ENCODE measurements at places on chromosomes 1 and 21.

DNA sequence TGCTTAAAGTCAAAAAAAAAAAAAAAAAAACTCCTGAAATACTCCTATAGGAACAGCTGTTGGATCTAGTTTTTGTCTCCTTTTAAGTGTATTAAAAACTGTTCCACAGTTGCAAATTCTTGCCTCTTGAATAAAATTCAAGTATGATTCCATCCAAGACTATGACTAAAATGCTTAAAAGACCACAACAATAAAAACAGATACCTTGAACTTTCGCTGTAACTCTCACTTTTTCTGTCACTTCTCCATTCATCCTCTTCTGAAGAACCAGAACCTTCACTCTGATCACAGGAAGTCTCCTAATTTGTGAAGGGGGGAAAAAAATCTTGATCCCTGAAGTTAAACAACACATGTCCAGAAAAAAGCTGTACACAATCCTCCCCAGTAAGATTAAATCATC is 55.0 kb upstream of the PSMG1 start:
- H3K27ac ChIP-seq: no peak overlapping the region
- peaks cover 27% of the 10 kb centered on the region for H3K36me3 ChIP-seq
- H3K4me1 ChIP-seq: no peaks in the 10 kb centered on the region
- H3K27me3 ChIP-seq: no peaks in the 10 kb centered on the region
- H3K4me3 ChIP-seq: no peak overlapping the region

DNA sequence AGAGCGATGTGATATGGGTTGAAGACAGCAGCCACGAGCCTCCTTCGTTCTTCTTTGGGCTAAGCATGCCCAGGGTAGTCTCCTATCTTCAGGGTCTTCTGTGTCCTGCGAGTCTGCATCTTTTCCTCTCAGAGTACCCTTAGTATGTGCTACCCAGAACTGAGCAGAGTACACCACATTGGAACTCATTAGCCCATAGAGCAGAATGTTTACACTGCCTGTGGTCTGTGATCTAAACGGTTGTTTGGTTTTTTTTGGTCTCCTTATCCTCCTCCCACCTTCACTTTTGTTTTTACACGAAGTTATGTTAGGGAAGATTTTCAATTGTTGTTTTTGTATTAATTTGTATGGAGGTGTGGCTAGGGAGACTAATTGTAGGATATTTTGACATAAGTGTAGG is 126.4 kb downstream of the NEK7 start:
- H3K4me1 ChIP-seq: no peaks in the 10 kb centered on the region
- H3K4me3 ChIP-seq: no peak overlapping the region
- H3K27me3 ChIP-seq: no peaks in the 10 kb centered on the region

DNA sequence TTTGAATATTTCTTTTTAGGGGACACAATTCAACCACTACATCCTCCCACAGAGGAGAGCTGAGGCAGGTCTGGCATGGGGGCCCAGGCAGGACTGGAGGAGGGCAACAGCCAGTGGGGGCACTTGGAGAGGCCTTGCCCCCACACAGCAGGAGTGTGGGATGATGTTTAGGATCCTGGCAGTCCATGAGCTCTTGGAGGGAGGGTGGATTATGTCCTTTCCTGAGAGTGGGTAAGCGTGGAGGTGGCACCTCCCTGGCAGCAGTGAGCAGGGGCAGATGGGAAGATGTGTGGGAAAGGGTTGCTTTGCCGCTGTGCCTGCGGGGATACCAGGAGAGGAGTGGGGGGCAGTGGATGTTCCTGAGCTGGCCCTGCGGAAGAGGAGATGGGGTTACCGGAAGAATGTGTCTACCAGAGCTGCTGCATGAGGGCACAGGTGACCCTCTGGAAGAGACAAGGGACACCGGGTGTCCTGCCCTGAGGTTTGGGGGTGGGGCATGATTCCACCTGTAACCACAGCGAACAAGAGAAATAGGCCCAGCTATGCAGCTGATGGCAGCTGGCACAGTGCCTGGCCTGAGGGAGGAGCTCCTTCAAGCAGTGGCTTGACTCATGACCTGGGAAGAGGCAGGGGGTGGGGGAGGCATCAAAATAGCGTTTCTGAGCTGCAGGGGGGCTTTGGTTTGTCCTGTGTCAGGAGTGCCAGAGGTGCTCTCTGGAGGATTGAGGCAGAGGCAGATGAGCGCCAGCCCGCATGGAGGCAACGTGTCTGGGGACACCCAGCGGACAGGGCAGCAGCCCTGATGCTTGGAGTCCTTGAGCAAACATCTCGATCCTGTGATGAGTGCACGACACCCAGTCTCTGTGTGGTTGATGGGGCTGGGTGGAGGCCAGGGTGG is 123.9 kb upstream of the TMPRSS2 start:
- H3K27ac ChIP-seq: peak overlapping the region; percentile 91
- H3K4me1 ChIP-seq: peaks cover 48% of the 10 kb centered on the region
- no peaks in the 10 kb centered on the region for H3K27me3 ChIP-seq
- no peak overlapping the region for H3K4me3 ChIP-seq
- H3K36me3 ChIP-seq: no peaks in the 10 kb centered on the region

DNA sequence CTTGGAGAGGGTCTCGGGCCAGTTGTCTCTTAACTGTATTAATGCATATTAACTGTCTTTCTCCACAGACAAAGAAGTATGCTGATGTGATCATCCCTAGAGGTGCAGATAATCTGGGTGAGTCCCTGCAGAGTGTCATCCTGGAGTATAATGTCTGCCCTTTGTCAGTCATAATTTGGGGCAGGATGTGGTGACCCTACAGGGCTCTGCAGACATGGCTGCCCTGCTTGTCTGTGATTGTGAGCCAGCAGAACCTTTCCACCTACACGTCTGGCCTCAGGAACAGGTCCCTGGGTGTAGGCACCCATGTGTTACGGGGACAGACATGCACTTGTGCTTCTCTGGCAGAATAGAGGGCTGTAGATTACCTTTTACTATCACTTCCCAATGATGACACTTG is 78.4 kb downstream of the UCK2 start:
- DNase-seq: no peak
- peaks cover 9% of the 10 kb centered on the region for H3K4me1 ChIP-seq
- H3K27me3 ChIP-seq: no peaks in the 10 kb centered on the region
- no peak overlapping the region for H3K27ac ChIP-seq
- no peak overlapping the region for H3K4me3 ChIP-seq

DNA sequence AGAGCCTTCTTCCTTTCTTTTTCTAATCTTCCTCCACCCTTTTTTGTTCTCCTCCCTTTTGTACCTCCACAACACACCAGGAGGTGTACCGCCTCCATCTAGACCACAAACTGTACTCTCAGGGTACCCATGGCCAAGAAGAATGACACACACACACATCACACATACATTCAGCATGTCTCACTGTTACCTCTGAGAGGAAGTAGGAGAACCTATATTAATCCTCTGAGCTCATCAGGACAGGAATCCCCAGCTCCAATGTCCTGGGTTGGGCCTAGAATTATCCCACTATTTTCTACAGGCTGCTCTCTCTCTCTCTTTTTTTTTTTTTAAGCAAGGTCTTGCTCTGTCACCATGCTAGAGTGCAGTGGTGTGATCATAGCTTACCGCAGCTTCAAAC is 36.7 kb downstream of the ATP2B4 start:
- H3K4me3 ChIP-seq: no peak overlapping the region
- H3K27me3 ChIP-seq: no peaks in the 10 kb centered on the region
- no peak for DNase-seq
- H3K4me1 ChIP-seq: peaks cover 10% of the 10 kb centered on the region
- peak overlapping the region; percentile 48 for H3K27ac ChIP-seq

GRCh38 chr1:223271085-223271781 is 92.7 kb downstream of the SUSD4 start:
- no peak overlapping the region for H3K27ac ChIP-seq
- H3K36me3 ChIP-seq: no peaks in the 10 kb centered on the region
- no peak overlapping the region for H3K4me3 ChIP-seq
- no peaks in the 10 kb centered on the region for H3K4me1 ChIP-seq
- H3K27me3 ChIP-seq: no peaks in the 10 kb centered on the region

- no peak overlapping the region for H3K4me3 ChIP-seq
- no peak overlapping the region for H3K27ac ChIP-seq
- H3K4me1 ChIP-seq: no peaks in the 10 kb centered on the region
- H3K36me3 ChIP-seq: no peaks in the 10 kb centered on the region
- no peak for DNase-seq
These were observed 39.4 kb downstream of the OR10Z1 start for GRCh38 chr1:158644449-158644848.

DNA sequence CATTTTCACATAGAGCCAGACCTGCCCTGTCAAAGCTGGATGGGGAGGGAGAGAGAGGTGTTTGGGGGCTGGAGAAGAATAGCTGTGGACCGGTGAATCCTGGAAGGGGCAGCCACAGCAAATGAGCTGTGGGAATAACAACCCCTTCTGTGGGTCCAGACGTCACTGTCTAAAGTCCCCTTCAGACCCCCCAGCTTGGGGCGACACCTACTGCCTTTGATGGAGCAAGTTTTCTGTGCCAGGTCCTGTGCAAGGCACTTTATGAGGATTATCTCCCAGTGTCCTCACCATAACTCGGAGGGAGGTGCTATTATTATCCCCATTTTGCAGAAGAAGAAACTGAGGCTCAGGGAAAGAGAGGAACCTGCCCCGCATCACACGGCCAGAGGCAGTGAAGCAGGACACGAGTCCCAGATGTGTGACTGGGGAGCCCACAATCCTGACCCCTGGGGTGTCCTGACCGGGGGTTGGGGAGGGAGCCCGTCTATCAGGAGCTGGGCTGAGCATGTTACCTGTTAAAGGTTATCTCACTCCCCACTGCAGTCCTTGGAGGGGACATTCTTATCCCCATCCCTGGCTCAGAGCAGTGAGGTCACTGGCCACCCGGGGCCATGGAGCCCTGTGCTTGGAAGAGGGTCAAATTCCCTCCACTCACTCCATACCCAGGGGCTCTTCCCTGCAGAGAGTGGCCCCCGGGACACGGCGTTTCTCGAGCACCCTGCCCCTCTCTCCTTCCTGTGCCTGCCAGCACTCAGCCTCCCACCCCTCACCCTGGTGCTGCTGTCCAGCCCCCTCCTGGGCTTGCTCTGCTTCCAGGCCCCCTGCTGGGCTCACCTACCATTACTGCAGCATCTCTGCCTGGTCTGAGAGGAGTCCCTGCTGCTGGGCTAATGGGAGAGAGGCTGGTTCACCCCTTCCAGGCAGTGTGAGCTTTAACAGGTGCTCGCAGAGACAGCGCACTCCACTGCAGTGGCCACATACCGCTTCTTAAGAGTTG is 132.9 kb downstream of the PTPRU start:
- H3K4me3 ChIP-seq: no peak overlapping the region
- no peak overlapping the region for H3K27ac ChIP-seq
- H3K27me3 ChIP-seq: no peaks in the 10 kb centered on the region
- H3K36me3 ChIP-seq: no peaks in the 10 kb centered on the region
- no peaks in the 10 kb centered on the region for H3K4me1 ChIP-seq

DNA sequence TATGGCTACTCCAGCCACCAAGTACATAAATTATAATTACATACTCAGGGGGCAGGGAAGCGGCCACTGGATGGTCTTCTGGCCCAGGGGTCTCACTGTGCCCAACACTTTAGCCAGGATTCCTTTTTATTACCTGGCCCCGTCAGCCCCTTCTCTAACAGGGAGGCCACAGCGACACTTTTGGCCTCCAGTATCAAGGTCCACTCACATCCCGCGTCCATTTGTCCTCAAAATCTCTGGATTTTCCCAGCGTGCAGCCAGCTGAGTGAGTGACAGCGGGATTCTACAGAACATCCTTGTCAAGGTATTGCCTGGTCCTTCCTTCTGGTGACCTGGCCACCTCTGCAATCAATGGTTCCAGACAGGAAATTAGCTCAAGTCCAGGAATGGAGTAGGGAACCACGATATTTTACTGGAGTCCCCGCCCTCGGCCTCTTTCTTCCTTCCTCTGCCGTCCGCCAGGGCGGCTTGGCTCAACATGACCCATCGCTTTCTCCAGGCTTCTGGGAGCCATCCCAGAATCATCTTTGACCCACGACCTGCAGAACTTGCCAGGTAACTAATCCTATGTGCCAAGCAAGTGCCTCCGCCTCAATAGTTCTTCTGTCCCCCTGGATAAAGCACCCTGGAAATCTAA is 2.7 kb upstream of the COL6A2 start:
- no peak overlapping the region for H3K4me3 ChIP-seq
- H3K36me3 ChIP-seq: no peaks in the 10 kb centered on the region
- H3K27me3 ChIP-seq: no peaks in the 10 kb centered on the region
- no peak overlapping the region for H3K27ac ChIP-seq
- DNase-seq: no peak

DNA sequence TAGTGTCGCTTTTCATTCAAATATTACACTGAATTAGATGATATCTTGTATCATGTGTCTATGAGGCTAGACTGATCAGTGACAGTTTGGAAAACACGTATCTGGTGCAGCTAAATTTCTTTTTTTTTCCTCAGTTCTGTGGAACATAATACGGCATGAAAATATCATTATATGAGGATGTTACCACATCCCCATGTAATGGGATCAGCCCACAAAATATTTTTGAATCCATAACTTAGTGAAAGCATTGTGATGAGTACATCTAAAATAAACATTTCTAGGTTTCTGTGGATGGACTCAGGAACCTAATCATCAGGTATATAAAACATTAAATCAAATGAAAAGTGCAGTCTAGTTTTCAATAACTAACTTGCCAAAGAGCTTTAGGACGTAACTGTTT is 356.3 kb downstream of the USP25 start:
- H3K4me1 ChIP-seq: no peaks in the 10 kb centered on the region
- no peak overlapping the region for H3K4me3 ChIP-seq
- no peak for DNase-seq
- no peak overlapping the region for H3K27ac ChIP-seq
- H3K27me3 ChIP-seq: no peaks in the 10 kb centered on the region

DNA sequence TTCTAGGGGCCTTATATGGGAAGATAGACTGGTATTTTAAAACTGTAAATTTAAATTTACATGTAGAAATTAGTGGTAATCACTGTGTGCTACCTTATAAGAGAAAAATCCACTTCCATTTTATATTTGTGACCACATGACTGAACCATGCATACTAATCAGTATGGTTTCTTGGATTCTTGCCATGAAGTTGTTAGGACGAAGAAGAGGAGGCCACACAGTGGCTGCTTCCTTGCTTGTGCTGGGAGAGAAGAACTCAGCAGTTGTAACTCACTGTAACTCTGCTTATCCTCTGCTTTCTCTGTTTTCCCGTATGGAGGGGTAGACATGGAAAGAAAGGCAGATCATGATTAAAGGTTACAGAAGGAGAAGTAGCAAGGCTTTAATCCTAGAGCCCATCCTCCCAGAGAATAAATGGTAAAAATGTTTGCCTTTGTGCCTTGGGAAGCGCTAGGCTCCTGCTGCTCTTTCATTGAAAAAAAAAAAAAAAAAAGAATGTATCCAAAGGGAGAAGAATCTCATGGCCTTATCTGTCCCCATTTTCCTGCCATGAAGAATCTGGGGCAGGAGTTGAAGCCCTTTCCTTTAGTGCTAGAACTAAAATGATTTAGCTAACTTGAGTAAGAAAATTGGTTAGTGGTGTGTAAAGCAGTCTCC is 32.4 kb downstream of the KCTD3 start:
- H3K27me3 ChIP-seq: no peaks in the 10 kb centered on the region
- no peaks in the 10 kb centered on the region for H3K36me3 ChIP-seq
- no peak overlapping the region for H3K4me3 ChIP-seq
- H3K4me1 ChIP-seq: peaks cover 1% of the 10 kb centered on the region
- DNase-seq: no peak

GRCh38 chr1:29134695-29135028 is 11.0 kb upstream of the TMEM200B start:
- no peak overlapping the region for H3K27ac ChIP-seq
- H3K27me3 ChIP-seq: no peaks in the 10 kb centered on the region
- peaks cover 3% of the 10 kb centered on the region for H3K4me1 ChIP-seq
